Stimulated activated CD4-positive, alpha-beta T cell treated with anti-CD3 and anti-CD28 coated beads, TNF-alpha, amount 100 ng/mL, for 1 hour (primary cell): ENCODE measurements at places on chromosomes 7 and 10.

DNA sequence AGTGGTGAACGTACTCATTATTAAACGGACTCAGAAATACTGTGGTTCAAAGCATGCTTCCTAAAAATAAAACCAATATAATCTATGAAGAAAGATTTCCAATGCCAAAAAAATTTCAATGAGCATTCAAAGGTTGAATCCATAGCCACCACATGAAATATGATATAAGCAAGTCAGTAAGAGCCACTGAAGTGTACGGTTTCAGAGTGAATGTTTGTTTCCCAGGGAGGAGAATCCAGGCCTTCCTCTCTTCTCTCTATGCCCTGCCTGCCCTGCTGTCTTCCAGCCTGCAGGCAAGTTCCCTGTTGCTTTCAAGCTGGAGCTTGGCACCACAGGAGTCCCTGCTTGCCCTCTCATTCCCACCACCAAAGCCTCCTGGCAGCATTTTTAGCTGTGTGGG is 1171.6 kb upstream of the C7orf33 start:
- DNase-seq, result no peak

DNA sequence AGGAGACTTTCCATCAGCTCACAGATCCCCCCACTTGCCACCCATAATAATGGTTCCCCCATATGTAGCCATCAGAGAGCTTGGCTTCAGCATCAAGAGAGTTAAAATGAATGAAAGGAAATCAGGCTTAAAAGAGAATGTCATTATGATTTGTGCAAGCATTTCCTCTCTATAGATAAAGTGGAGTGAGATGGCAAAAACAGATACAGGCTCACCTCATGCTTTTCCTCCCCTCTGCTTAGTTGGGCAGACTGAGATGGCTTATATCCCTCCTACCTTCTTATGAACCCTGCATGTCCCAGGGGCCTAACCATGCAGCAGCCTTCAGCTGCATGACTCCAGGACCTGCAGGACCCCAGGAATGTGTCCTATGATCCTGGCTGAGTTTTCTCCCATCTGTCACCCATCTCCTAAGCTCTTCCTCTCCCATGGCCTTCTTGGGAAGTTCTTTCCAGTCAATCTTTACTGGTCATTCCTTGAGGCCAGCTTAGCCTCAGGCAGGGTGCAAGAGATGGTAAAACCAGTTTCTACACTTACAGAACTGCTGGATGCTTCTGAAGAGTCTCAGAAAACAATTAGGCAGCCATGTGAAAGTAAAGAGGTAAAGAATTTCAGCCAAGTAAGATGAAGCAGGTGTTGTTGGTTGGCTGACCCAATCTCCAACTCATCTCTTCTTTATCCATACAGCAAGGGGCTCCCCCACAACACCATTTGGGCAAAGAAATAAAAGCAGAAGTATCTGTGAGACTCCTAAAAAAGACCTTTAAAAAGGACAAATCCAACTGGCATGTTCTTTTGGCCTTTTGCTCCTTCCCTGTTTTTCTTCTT is 159.7 kb downstream of the RTKN2 start:
- no peak for DNase-seq

- no peak for DNase-seq
These were observed 37.9 kb downstream of the ADAM12 start for GRCh38 chr10:126350216-126350992.

GRCh38 chr7:73992101-73992562 is 35.8 kb upstream of the ELN start:
- no peak for DNase-seq

DNA sequence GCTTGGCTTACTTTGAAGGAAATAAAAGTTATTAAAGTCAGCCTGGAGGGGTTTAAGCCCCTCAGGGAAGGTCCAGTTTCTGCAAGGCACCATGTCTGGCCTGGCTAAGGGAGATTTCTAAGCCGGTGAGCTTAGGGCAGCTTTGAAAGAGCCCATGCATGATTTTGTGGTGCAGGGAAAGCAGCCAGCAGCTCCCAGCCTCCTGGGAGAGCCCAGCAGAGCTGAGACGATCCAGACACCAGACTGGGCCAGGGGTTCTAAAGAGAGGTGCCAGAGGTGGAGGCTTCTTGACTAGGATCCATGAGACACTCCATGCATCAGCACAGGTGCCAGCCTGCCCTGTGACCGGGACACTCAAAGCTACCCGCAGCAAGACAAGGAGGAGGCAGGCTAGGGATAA is 59.6 kb upstream of the MKX start:
- no peak for DNase-seq

DNA sequence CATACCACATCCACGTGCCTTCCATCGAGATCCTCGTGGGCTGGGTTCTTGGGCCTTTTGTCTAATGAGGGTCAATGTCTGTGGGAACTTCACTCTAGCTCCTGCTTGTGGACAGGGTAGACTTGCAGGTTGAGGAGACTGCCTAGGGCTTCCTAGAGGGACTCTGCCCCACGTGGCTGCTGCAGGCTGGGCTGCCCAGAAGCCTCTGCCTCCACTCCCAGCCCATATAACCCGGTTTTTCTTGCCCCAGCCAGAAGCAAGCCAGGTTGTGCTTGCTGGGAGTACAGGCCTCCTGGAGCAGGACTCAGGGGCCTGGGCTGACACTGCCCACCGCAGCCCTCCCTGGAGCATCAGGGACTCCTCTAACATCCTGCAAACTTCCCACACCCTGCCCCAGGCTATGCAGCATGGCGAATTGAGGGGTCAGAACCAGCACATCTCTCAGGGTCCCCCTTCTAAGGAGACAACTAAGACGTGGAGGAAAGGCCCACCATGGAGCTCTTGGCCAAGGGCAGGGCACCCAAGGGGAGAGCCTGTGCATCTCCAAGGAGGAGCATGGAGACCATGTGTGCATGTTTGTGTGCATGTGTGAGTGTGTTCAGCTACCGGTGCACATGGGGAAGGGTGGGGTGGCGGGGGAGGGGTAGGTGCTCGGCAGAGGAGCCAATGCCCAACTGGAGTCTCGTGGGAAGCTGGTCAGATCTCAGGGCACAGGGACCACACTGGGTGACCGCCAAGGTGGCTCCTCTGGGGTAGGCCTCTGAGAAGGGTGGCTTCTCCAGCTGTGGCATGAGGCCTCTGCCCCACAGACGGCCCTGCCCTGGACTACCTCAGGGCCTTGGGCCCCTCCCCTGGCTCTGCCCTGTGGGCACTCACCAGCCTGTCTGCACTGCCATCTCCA is 62.6 kb downstream of the RASGEF1A start:
- no peak for DNase-seq

- DNase-seq, result no peak
These were observed 3.9 kb downstream of the DLG5 start for GRCh38 chr10:77922566-77923179.

GRCh38 chr7:74272305-74273038 is 16.7 kb upstream of the CLIP2 start:
- no peak for DNase-seq

DNA sequence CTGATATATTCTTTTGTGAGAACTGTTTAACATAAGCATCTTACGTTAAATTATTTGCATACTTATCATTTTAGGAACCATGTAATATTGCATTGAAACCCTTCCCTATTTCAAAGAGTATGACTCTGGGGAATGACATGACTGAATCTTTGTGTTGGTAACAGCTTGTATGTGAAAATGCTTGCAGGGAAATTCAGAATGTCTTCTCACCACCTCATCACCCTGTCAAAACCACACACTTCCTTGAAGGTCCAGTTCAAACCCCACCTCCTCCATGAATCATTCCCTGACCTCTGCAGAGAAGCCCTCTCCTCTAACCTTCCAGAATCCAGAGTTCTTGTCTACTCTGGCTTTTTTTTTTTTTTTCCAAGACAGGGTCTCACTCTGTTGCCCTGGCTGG is 26.3 kb upstream of the NKX2-3 start:
- no peak for DNase-seq

GRCh38 chr10:104488439-104488832 is 134.8 kb downstream of the CFAP58 start:
- DNase-seq, result no peak

GRCh38 chr7:7257899-7258692 is 75.8 kb downstream of the C1GALT1 start:
- no peak for DNase-seq

- DNase-seq, result peak; percentile 3
These were observed 686 bp downstream of the ABI1 start for GRCh38 chr10:26860102-26860442.

GRCh38 chr10:100303724-100304319 is 17.3 kb upstream of the BLOC1S2 start:
- DNase-seq, result no peak

DNA sequence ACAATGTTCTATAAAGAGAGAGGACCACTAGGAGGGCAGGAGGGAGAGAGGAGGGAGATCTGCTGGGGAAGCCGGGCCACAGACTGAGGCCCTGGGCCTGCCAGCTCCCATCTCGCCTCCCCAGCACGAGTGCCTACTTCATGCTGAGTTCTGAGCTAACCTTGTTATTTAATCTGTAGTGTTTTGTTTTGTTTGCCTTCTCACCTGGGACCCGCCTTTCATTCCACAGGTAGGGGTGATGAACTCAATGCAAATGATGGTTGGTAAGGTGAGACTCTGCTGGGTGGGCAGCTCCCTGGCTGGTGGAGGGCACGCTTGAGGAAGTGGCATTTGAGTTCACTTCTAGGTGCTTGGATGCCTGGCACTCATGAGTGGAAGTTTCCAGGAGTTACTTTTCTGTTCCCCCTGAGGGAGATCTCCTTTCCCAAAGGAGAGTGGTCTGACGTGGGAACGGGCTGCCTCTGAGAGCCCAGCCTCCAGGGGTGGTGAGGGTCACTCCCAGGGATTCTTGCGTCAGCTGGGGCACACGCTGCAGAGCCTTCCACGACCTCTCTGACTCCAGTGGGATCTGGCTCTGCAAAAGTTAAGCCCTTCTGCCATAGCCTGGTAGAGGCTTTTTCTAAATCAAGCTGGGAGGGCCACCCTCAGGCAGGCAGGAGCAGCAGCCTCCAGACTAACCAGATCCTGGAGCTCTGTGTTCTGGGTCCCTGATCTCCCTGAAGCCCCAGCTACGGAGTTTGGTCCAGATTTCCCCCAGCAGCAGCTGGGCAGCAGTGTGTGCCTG is 22.4 kb downstream of the UBTD1 start:
- DNase-seq, result no peak

- DNase-seq, result no peak
These were observed 695.5 kb downstream of the GRM8 start for GRCh38 chr7:126557271-126557670.

- DNase-seq, result no peak
These were observed 3.2 kb upstream of the SFTPA2 start for GRCh38 chr10:79563426-79563825.

- DNase-seq, result no peak
These were observed 266.3 kb downstream of the PPP1R3A start for GRCh38 chr7:113652501-113652900.

GRCh38 chr10:111856631-111857030 is 326.9 kb downstream of the GPAM start:
- no peak for DNase-seq
